Stimulated activated CD8-positive, alpha-beta memory T cell treated with anti-CD3 and anti-CD28 coated beads, Interleukin-4, amount 100 ng/mL, for 24 hours (primary cell): ENCODE measurements at places on chromosomes 5 and 9.

DNA sequence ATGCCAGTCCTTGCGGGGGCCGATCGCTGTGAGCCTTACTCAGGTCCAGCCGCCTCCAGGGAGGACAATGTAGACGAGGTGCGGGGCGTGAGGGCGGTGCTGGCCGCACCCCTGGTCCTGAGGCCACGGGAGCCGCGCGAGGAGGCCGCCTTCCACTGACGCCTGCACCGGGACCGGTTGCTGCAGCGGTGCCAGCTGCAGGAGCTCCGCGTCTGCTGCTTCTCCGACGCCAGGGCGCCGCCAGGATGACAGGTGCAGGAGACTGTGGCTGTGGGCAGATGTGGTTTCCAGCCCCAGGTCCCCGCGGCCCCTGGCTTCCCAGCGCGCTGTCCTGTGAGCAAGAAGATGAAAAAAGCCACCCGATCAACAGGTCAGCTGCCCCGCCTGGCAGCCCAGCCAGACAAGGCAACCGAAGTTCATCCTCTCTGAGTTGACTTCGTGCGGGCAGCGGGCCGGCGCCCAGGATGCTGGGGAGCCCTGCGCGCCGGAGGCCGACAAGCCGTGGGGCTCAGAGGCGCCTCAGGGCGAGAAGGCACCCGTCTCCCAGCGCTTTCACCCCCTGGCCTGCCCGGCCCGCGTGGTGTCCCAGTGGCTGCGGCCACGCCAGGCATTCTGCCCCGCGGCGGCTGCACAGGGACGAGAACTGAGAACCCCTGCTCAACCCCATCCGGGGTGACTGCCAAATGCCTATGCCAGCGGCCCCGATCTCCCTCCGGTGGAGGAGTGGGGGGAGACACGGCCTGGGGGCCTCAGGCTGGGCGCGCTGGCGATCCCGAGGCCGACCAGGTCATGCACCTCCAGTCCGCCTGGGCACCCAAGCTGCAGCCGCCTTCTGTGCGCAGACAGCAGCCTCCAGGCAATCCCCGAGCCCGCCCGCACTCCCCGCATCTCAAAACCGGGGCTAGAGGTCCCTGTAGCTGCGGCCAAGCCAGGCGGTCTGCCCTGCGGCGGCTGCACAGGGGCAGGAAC, 43.4 kb upstream of the BICD2 start:
- no peak for DNase-seq

DNA sequence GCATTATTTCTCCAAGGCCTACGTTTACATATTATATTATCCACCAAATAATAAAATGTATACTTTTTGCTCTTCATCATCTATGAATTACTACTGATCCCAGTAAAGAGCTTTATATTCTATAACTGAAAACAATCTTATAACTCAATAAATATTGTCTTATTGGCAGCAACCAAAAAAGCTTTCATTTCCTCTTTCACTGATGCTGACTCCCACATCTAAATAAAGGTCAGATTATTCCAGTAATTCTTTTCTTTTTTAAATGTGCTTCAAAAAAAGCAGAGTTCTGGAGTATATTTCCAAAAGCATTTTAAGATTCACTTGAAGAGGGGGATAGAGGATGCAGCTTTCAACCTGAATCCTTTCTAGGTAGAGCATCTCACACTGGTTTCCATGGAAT, 75.3 kb upstream of the NR4A3 start:
- no peak for DNase-seq

DNA sequence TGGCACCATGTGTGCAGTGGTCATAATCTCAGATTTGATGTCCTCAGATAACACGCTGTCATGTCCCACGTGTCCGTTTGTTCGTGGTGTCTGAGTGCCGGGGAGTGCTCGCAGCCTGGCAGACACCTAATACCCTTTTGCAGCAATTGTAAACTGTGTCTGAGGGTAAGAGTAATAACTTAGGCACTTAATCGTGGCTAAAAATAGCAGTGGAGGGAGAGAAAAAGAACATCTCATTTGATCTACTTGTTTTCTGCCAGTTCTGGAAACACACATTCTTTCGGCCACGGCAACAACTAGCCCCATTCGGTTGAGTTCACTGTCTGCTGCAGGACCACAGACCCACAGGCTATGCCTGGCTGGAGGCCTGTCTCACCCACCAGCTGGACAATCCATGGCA, 16.5 kb downstream of the ADCY2 start:
- no peak for DNase-seq

DNA sequence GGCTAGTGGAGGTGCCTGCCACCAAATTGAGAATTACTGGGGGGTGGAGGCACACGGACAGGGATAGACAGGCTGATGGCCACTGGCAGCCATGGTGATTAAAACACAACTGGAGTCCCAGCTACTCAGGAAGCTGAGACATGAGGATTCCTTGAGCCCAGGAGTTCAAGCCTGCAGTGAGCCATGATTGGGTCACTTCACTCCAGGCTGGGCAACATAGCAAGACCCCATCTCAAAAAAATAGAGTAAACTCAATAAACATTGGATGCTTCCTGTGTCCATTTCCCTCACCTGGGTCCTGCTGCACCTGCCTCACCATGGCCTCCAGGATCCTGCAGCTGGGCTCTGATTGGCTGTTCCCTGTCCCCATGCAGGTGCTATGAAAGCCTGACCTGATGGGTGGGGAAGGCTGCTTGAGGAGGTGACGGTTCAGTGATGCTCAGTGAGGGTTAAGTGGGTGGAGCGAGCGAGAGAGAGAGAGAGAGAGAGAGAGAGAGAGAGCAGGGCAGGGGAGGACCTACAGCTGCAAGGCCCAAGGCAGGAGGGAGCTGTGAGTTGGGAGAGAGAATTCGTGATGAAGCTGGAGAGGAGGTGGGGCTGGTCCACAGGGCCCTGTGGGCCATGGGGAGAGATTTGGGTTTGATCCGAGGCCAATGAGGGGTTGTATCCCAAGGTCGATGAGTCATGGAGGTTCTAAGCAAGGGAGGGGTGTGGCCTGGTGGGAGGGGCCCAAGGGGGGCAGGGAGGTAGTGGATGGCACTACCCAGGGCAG, 36.7 kb upstream of the FUBP3 start:
- DNase-seq, result no peak

DNA sequence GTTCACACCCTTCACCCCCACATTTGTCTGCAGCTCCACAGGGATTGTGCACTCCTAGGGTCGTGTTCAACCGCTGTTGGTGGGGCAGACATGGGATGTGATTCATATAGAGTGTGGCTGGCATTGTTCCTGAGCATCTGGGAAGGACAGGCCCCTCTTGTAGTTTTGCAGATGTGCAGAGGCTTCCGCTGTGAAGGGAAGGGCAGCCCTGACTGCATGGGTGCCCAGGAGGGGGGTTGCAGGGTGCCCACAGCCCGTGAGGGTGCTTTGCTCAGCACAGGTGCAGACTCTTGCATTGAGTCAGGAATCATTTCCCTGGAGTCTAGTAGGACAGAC, 30.2 kb upstream of the PITX1 start:
- DNase-seq, result no peak

DNA sequence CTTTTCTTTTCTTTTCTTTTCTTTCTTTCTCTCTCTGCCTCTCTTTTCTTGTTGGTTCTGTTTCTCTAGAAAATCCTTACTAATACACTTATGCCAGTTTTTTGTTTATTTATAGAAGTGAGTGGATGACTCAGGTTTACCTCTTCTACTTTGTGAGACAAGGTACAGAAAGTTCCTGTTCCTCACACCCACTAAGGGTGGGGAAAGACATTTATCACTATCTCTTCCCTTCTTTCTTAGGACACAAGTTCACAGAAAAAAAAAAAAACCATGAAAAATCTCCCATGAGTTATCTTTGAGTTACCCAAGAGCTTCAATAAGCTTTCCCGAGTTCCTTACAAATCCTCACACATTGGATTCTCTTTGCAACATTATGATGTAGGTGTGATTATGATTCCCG, 60.9 kb upstream of the CD180 start:
- DNase-seq, result no peak

DNA sequence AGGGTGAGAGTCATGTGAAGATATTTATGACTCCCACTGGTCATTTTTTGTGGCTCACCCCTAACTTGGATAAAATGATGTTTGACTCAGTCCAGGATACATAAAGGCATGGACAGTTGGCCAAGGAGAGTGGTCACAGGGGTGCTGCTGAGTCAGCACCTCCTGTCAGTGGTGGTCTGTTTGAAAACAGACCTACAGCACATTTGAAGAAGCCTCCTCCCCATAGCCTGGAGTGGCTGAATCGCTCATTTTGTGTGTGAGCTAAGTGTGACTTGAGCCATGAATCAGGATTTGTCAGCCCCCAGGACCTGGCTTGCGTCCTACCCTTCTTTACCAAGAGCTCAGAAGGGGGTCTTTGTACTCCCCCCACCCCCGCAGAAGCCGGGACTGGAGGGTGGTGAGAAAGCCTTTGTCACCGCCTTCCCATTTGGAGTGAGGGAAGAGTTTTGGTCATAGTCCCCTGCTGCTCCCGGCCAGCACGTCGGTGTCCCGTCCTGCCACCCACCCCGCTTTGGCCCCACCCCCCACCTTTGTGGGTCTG, 35.6 kb downstream of the TRIO start:
- DNase-seq, result no peak

- no peak for DNase-seq
Measured at GRCh38 chr5:171839112-171839511, 53.5 kb downstream of the SMIM23 start.

DNA sequence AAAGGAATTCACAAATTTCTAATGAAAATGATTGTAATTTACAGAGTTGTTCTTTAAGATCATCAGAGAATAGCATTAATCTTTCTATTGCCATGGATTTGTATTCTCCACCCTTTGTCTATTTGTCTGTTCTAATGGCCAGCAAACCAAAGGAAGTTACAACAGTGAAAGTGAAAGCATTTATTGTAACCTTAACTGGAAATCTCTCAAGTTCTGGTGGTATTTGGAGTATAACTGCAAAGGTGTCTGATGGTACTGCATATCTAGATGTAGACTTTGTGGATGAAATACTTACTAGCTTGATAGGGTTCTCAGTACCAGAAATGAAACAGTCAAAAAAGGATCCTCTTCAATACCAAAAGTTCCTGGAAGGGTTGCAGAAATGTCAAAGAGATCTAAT, 21.7 kb downstream of the RMI1 start:
- DNase-seq, result no peak
